ENCODE measurements at places on chromosomes 5 and 9. TPM values are rescaled to one million over a fixed set of nuclear protein-coding genes. Genes with fewer than 3 reads are reported as not detected.

- no peaks in the 10 kb centered on the region for H3K4me1 ChIP-seq
- H3K27me3 ChIP-seq: no peaks in the 10 kb centered on the region
- H3K36me3 ChIP-seq: no peaks in the 10 kb centered on the region
- no peak overlapping the region for H3K4me3 ChIP-seq
Observed at GRCh38 chr5:100667161-100667630, 132.0 kb downstream of the FAM174A start.

- H3K27me3 ChIP-seq: no peaks in the 10 kb centered on the region
- no peaks in the 10 kb centered on the region for H3K4me1 ChIP-seq
- no peaks in the 10 kb centered on the region for H3K36me3 ChIP-seq
- H3K27ac ChIP-seq: no peak overlapping the region
- H3K4me3 ChIP-seq: no peak overlapping the region
Observed at GRCh38 chr5:89520771-89521170, 637.8 kb upstream of the MEF2C start.

- H3K27me3 ChIP-seq: no peaks in the 10 kb centered on the region
- no peaks in the 10 kb centered on the region for H3K4me1 ChIP-seq
- H3K4me3 ChIP-seq: no peak overlapping the region
- no peak for DNase-seq
Observed at GRCh38 chr5:181134259-181134658, 3.3 kb upstream of the OR2V1 start.

GRCh38 chr9:77210116-77210515, 32.8 kb downstream of the VPS13A start:
- H3K27ac ChIP-seq: no peak overlapping the region
- H3K4me3 ChIP-seq: no peak overlapping the region
- no peaks in the 10 kb centered on the region for H3K4me1 ChIP-seq
- H3K27me3 ChIP-seq: no peaks in the 10 kb centered on the region

Gene PCSK1
- 3.2 TPM for total RNA-seq

Gene PCDHGC3
- total RNA-seq: 99.9 TPM

DNA sequence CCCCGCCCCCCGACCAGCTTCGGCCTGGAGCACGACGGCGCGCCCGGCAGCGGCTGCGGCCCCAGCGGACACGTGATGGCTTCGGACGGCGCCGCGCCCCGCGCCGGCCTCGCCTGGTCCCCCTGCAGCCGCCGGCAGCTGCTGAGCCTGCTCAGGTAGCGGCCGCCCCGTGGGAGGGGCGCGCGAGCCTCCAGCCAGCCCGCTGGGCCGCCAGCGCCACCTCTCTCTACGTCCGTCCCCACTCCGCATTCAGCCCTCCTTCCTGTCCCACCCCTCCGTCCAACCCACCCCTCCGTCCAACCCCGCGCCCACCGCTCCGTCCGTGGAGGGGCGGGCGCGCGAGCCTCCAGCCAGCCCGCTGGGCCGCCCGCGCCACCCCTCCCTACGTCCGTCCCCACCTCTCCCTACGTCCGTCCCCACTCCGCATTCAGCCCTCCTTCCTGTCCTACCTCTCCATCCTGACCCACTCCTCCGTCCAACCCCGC, 6.5 kb downstream of the ADAMTS13 start:
- H3K4me3 ChIP-seq: peak overlapping the region; percentile 41
- no peaks in the 10 kb centered on the region for H3K4me1 ChIP-seq
- no peaks in the 10 kb centered on the region for H3K27me3 ChIP-seq
- H3K27ac ChIP-seq: no peak overlapping the region
- DNase-seq: no peak

- no peaks in the 10 kb centered on the region for H3K4me1 ChIP-seq
- no peak overlapping the region for H3K27ac ChIP-seq
- DNase-seq: no peak
- peak overlapping the region; percentile 71 for H3K4me3 ChIP-seq
- no peaks in the 10 kb centered on the region for H3K36me3 ChIP-seq
- no peaks in the 10 kb centered on the region for H3K27me3 ChIP-seq
Observed at GRCh38 chr9:117415358-117415914, 579 bp upstream of the ASTN2 start.

- no peak for DNase-seq
- H3K27ac ChIP-seq: no peak overlapping the region
- H3K4me1 ChIP-seq: peaks cover 28% of the 10 kb centered on the region
- H3K4me3 ChIP-seq: peak overlapping the region; percentile 90
- H3K36me3 ChIP-seq: peaks cover 14% of the 10 kb centered on the region
Observed at GRCh38 chr9:130694205-130694604, 625 bp downstream of the EXOSC2 start.

GRCh38 chr9:1421436-1421835, 371.3 kb downstream of the DMRT2 start:
- H3K4me3 ChIP-seq: no peak overlapping the region
- no peaks in the 10 kb centered on the region for H3K4me1 ChIP-seq
- H3K27ac ChIP-seq: no peak overlapping the region
- no peaks in the 10 kb centered on the region for H3K36me3 ChIP-seq
- no peaks in the 10 kb centered on the region for H3K27me3 ChIP-seq
- DNase-seq: no peak

- no peaks in the 10 kb centered on the region for H3K27me3 ChIP-seq
- no peak for DNase-seq
- no peak overlapping the region for H3K4me3 ChIP-seq
- H3K27ac ChIP-seq: no peak overlapping the region
- no peaks in the 10 kb centered on the region for H3K36me3 ChIP-seq
- H3K4me1 ChIP-seq: no peaks in the 10 kb centered on the region
Observed at GRCh38 chr9:116182876-116183275, 29.3 kb downstream of the PAPPA start.

Gene DDX46
- 59.2 TPM for total RNA-seq

DNA sequence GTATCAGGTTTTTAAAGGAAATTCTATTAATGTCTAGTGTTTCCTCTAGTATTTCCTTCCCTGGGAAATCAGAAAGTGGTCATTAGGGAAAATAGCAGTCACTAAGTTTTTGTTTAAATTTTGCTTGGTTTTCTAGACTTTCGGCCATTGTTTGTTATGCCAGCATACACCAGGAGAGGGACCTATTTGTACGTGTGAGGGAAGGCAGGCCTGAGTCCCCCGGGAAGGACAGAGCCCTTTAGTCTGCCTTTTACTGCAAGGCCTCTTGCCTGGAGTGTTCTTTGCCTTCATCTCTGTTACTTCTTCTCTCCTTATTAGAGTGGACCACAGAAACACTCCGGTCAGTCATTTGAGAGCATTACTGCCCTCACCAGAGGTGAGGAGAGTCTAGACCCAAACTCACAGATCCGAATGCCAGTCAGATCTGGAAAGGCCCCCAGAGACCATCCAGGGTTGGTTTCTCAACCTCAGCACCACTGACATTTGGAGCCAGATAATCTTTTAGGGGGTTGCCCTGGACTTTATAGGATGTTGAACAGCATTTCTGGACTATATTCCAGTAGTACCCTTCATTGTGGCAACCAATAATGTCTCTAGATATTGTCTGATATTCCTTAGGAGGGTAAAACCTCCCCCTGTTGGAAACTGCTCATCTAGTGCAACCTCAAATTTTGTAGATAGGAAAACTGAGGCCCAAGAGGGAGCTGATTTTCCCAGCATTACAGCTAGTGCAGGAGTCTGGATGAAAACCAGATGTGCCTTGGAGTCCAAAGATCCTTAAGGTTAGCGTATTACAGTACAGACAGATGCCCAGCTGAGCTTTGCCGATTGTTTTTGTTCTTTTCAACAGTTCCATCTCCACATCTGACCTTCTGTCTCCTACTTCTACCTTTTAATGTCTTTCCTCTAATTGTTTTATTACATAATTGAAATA, 93.0 kb upstream of the NIPAL4 start:
- no peak overlapping the region for H3K27ac ChIP-seq
- no peaks in the 10 kb centered on the region for H3K36me3 ChIP-seq
- peak; percentile 25 for DNase-seq
- H3K4me1 ChIP-seq: peaks cover 21% of the 10 kb centered on the region
- H3K27me3 ChIP-seq: no peaks in the 10 kb centered on the region

Gene SPATA9
- total RNA-seq: 0.35 TPM

DNA sequence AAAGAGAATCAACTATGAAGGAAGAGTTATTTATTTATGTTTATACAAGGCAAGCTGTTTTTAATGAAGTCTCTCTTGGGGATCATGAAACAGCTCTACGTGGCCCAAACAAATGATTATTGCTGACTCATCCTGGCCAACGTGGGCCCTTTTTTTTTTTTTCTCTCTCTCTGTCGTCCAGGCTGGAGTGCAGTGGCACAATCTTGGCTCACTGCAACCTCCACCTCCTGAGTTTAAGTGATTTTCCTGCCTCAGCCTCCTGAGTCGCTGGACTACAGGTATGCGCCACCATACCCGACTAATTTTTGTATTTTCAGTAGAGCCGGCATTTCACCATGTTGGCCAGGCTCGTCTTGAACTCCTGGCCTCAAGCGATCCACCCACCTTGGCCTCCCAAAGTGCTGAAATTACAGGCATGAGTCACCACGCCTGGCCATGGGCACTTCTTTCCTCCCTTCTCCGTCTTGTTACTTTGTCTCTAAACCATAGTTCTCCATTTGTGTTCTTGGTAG, 98.3 kb downstream of the BASP1 start:
- H3K27me3 ChIP-seq: no peaks in the 10 kb centered on the region
- no peaks in the 10 kb centered on the region for H3K36me3 ChIP-seq
- DNase-seq: no peak
- H3K4me1 ChIP-seq: no peaks in the 10 kb centered on the region
- H3K27ac ChIP-seq: no peak overlapping the region

DNA sequence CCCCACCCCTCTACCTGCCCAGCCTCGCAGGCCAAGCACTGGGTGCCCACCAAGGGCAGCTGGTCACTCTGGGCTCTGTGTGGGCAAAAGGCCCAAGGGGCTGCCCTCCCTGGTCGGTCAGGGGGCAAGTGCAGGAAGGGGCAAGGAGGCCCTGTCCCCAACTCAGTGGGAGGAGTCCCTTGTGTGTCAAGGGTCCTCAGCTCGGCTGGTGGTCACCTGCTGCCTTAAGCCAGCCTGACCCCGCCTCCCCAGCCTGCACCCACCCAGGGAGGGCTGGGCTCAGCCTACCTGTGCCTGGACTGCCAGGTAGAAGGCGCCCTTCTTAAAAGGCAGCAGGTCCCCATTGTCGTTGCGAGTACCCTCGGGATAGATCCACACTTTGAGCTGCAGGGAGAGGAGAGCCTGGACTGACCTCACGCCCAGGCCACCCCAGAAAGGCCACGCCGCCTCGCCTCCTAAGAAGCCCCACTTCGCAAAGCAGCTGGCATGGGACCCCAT, 10.9 kb downstream of the AGPAT2 start:
- no peak overlapping the region for H3K4me3 ChIP-seq
- H3K4me1 ChIP-seq: no peaks in the 10 kb centered on the region
- peaks cover 12% of the 10 kb centered on the region for H3K36me3 ChIP-seq
- DNase-seq: no peak

Gene SHC3
- 1.8 TPM for total RNA-seq

- H3K27ac ChIP-seq: peak overlapping the region; percentile 77
- no peak for DNase-seq
- no peaks in the 10 kb centered on the region for H3K36me3 ChIP-seq
- H3K4me1 ChIP-seq: peaks cover 36% of the 10 kb centered on the region
Observed at GRCh38 chr5:149447373-149448367, 68.6 kb upstream of the IL17B start.

DNA sequence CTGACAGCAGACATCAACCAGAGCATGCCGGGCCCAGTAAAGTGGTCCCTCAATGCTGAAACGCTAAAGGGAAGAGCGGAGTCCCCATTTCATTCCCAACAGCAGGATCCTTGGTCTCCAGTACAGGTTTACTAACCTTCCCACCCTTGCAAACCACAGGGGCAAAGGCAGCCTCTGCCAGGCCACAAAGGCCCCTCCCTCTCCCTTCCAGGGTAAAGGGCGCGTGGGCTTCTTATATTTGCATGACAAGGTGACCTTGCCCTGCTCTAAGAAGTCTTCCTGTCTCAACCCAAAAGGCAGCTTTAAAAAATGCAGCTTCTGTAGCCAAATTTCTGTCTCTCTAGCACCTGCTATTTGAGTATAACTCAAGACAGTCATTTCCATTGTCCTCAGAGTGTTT, 131.5 kb upstream of the PTCH1 start:
- peaks cover 15% of the 10 kb centered on the region for H3K4me1 ChIP-seq
- no peaks in the 10 kb centered on the region for H3K36me3 ChIP-seq
- H3K27me3 ChIP-seq: no peaks in the 10 kb centered on the region
- DNase-seq: no peak
- no peak overlapping the region for H3K27ac ChIP-seq

DNA sequence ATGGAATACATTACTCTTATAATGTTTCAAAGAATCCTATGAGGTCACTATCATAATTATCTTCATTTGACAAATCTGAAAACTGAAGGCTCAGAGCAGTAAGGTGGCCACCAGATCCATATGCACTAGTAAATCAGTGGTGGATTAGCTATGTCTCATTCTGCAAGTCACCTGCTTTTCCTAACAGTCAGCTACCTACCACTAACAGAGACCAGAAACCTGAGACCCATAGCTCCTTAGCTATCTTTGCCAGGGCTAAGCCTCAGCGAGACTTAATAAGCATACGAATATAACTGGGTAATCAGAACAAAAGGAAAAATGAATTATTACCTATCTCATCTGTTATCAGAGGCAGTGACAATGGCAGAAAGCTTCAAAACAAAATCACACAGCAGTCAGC, 118.7 kb downstream of the AUH start:
- no peak for DNase-seq
- no peaks in the 10 kb centered on the region for H3K4me1 ChIP-seq
- H3K27ac ChIP-seq: no peak overlapping the region
- no peaks in the 10 kb centered on the region for H3K36me3 ChIP-seq
- no peaks in the 10 kb centered on the region for H3K27me3 ChIP-seq

Gene SLC1A3
- 44.7 TPM for total RNA-seq

DNA sequence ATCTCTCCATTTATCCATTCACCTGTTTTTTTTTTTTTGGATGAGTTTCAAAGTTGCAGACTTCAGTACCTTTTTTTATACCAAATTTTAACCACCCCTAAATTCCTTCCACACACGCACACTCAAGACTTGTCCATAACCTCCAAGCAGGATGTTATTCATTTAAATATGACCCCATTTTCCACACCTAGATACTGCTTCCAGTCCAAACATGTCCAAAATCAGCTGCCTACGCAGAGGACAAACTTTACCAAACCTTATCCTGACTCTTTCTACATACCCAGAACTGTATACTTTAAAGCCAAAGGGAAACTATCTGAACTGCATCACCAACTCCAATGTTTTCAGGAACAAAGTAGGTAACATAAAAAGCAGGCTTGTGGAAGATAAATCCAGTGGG, 36.0 kb upstream of the FYB1 start:
- no peaks in the 10 kb centered on the region for H3K27me3 ChIP-seq
- no peak for DNase-seq
- no peak overlapping the region for H3K4me3 ChIP-seq
- H3K27ac ChIP-seq: no peak overlapping the region

Gene LIX1
- total RNA-seq: not detected

Gene NMUR2
- total RNA-seq: not detected

Gene MRPL41
- 23.5 TPM for total RNA-seq

- no peak overlapping the region for H3K4me3 ChIP-seq
- no peaks in the 10 kb centered on the region for H3K4me1 ChIP-seq
- H3K27me3 ChIP-seq: no peaks in the 10 kb centered on the region
- H3K27ac ChIP-seq: no peak overlapping the region
- no peak for DNase-seq
Observed at GRCh38 chr5:154238776-154239481, 48.4 kb downstream of the GALNT10 start.

- H3K4me1 ChIP-seq: no peaks in the 10 kb centered on the region
- no peak overlapping the region for H3K27ac ChIP-seq
- DNase-seq: no peak
- H3K27me3 ChIP-seq: no peaks in the 10 kb centered on the region
- H3K36me3 ChIP-seq: no peaks in the 10 kb centered on the region
- H3K4me3 ChIP-seq: no peak overlapping the region
Observed at GRCh38 chr5:97629276-97629675, 446.2 kb upstream of the RIOK2 start.
